T-helper 17 cell (primary cell): ENCODE measurements at places on chromosomes 6 and 20.

DNA sequence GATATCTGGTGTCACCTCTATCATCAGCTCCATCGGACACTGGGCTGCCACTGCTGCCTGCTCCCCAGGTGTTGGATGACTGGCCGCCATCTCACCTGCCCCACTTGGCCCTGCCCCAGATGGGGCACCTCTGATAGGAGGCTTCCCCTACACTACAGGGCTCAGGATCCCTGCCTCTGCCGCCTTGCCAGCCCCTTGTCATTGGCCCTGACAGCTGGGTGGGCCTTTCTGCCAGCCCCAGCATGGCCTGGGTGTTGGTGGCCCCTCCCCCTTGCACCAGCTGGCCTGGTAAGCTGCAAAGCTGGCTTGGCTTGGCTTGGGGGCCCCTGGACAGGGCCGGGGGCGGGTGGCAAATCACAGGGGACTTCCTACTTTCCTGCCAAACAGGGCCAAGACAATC, 10.6 kb downstream of the PACSIN1 start:
- no peak for DNase-seq

- DNase-seq: no peak
Measured at GRCh38 chr20:57999465-58000111, 228.9 kb downstream of the ANKRD60 start.

- DNase-seq: no peak
Measured at GRCh38 chr6:108597572-108598304, 37.0 kb downstream of the FOXO3 start.

GRCh38 chr6:35893246-35893645, 27.7 kb downstream of the SRPK1 start:
- DNase-seq: no peak

- DNase-seq: no peak
Measured at GRCh38 chr6:35725081-35725708, 11.6 kb upstream of the ARMC12 start.

- no peak for DNase-seq
Measured at GRCh38 chr6:31378062-31378720, 21.2 kb upstream of the HLA-B start.

- DNase-seq: no peak
Measured at GRCh38 chr20:40197691-40198090, 491.3 kb downstream of the MAFB start.

DNA sequence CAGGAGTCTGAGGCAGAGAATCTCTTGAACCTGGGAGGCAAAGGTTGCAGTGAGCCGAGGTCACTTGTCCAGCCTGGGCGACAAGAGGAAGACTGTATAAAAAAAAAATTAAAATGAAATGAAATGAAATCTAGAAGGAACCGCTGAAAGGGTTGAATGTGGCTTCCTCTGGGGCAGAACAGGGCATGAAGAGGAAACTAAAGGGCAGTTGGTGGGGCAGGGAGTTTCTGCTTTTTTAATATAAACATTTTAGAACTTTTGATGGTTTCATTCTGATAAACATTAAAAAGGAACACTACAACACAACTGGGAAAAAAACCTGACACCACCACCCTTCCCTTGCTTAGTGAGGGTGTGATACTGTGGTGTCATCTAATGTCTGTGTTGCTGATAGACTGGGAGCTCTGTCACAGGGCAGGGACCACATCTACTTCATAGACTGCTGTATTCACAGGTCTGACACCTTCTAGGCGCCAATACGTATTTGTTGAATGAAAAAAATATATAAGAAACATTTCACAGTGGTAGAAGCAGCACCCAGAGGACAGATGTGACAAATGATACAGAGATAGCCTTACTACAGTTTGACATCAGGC, 128.9 kb downstream of the ADAT2 start:
- DNase-seq: no peak

- DNase-seq: no peak
Measured at GRCh38 chr20:48773837-48774418, 53.9 kb downstream of the PREX1 start.

GRCh38 chr20:24720957-24721356, 228.1 kb upstream of the CST7 start:
- DNase-seq: no peak

- no peak for DNase-seq
Measured at GRCh38 chr6:13027207-13027606, 301.1 kb downstream of the TBC1D7 start.

DNA sequence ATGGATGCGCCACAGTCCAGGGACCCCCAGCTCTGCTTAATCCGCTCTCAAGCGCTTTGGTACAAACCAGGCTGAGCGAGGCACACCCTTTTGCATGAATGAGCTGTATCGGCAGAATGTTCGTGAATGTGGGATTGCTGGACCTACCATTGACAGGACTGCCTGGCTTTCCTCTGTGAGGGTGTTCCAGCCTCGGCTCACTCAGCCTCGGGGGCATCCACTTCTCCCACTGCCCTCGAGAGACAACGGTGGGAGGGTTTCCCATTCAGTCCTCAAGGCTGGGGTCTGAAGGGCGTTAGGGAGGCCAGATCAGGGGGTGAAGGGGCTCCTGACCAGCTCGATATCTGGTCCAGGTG, 17.4 kb downstream of the MDFI start:
- DNase-seq: no peak

- DNase-seq: no peak
Measured at GRCh38 chr6:100892693-100893092, 11.6 kb upstream of the ASCC3 start.

DNA sequence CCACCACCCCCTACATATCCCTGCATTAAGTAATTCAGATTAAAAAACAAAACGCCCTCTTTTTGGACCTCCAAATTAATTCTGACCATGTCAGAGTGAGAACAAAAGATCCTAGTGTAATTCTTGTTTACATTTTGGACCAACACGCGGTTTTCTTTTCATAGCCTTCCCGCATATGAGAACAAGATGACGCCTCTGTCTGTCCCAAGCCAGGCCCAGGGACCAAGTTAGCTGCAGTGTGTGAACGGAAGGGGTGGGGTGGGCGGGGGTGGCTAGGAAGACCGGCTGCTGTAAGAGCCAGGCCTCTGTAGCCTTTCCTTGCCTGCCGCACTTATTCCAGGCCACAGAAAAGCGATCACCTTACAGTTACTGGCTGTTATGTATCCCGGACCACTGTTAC, 68.0 kb downstream of the PLCG1 start:
- DNase-seq: no peak

DNA sequence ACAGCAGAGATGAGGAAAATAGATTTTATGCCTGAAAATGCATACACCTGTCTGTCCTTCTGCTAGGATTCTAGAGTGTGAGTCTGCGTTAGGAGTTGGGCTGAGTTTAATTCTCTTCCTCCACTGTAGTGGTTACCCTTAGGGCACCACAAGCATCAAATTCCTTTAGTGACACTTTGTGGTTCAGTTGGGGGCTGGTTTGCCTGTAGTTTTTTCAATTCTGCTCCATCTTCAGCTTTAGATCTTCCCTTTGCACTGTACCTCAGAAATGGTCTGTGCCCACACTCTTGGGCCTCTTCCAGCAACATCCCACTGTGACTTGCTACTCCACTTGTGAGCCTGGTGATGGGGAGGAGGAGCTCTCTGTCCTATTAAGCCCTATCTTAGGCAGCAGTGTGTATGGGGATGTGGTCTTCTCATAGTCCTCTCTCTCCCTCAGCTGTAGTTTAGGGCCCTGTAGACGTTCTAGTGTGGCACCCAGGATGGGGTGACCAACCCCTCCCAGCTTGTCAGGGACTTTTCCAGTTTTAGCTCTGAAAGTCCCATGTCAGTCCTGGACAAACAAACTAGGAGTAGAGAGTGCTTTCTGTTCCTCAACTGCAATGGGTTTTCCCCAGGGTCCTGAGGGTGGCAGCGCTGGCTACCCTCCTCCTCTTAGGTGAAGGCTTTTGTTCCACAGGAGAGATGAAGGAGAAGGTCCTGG, 19.7 kb upstream of the OGFRL1 start:
- no peak for DNase-seq
